Bronchial epithelial cell (primary cell): ENCODE measurements at places on chromosomes 12 and 14. TPM values are rescaled to one million over a fixed set of nuclear protein-coding genes. Genes with fewer than 3 reads are reported as not detected.

CCDC38 gene
- total RNA-seq, result 0.13 TPM in 1 of 2 replicates, not detected in the other

PHETA1 gene
- total RNA-seq, result 4.5 and 4.6 TPM in 2 replicates

SLC8A3 gene
- total RNA-seq, result under 0.01 TPM in 1 of 2 replicates, not detected in the other

CLEC2A gene
- not detected in 2 replicates for total RNA-seq

TIMM9 gene
- total RNA-seq, result 15.5 and 18.3 TPM in 2 replicates

GAPDH gene
- total RNA-seq, result 5,048 and 6,753 TPM in 2 replicates

TOX4 gene
- total RNA-seq, result 16.6 and 23.0 TPM in 2 replicates

KRT72 gene
- total RNA-seq, result not detected in 2 replicates

CEP128 gene
- total RNA-seq, result 2.4 and 6.6 TPM in 2 replicates

NPAS3 gene
- total RNA-seq, result 0.13 TPM in 1 of 2 replicates, not detected in the other

KRT83 gene
- total RNA-seq, result 0.13 TPM in 1 of 2 replicates, not detected in the other

MDGA2 gene
- not detected in 2 replicates for total RNA-seq

MSI1 gene
- total RNA-seq, result not detected in 2 replicates

PRIMA1 gene
- not detected in 2 replicates for total RNA-seq

SPTB gene
- total RNA-seq, result not detected in 2 replicates

FAM90A1 gene
- not detected in 2 replicates for total RNA-seq

CLMN gene
- total RNA-seq, result 2.2 and 3.9 TPM in 2 replicates

SERPINA10 gene
- not detected in 2 replicates for total RNA-seq

RHOJ gene
- not detected in 2 replicates for total RNA-seq

GPATCH2L gene
- 59.5 and 64.0 TPM in 2 replicates for total RNA-seq

RIMBP2 gene
- not detected in 2 replicates for total RNA-seq

KRT82 gene
- total RNA-seq, result not detected in 2 replicates

OR6C75 gene
- not detected in 2 replicates for total RNA-seq

LGALS3 gene
- total RNA-seq, result 198 and 253 TPM in 2 replicates

ZNF384 gene
- 5.3 and 7.0 TPM in 2 replicates for total RNA-seq

DDX54 gene
- total RNA-seq, result 31.4 and 40.5 TPM in 2 replicates

LYZ gene
- total RNA-seq, result under 0.01 and 0.13 TPM in 2 replicates

CLEC9A gene
- not detected in 2 replicates for total RNA-seq

POTEM gene
- not detected in 2 replicates for total RNA-seq

PTGDR gene
- total RNA-seq, result not detected in 2 replicates

CFAP54 gene
- total RNA-seq, result 0.26 TPM in 2 replicates

EMP1 gene
- 15.6 and 21.3 TPM in 2 replicates for total RNA-seq

KSR2 gene
- under 0.01 TPM in 1 of 2 replicates, not detected in the other for total RNA-seq

HOXC13 gene
- not detected in 2 replicates for total RNA-seq

KRT5 gene
- total RNA-seq, result 6,770 and 10,597 TPM in 2 replicates

GPR84 gene
- total RNA-seq, result 0.13 TPM in 1 of 2 replicates, not detected in the other

BDKRB2 gene
- total RNA-seq, result 3.2 and 6.5 TPM in 2 replicates

TMEM229B gene
- 0.26 and 1.2 TPM in 2 replicates for total RNA-seq

GARIN6 gene
- not detected in 2 replicates for total RNA-seq

CAND1 gene
- 92.1 and 109 TPM in 2 replicates for total RNA-seq

USP15 gene
- total RNA-seq, result 56.3 and 89.7 TPM in 2 replicates

SYNDIG1L gene
- total RNA-seq, result under 0.01 TPM in 1 of 2 replicates, not detected in the other

METAP2 gene
- total RNA-seq, result 41.2 and 44.8 TPM in 2 replicates

KCNH3 gene
- total RNA-seq, result under 0.01 TPM in 2 replicates

TSPAN11 gene
- total RNA-seq, result under 0.01 TPM in 1 of 2 replicates, not detected in the other

GEMIN2 gene
- 31.9 and 51.3 TPM in 2 replicates for total RNA-seq
